Astrocyte (in vitro differentiated cells and primary cell): ENCODE measurements at places on chromosomes 16 and 17. TPM values are rescaled to one million over a fixed set of nuclear protein-coding genes. Genes with fewer than 3 reads are reported as not detected.

Gene CIAPIN1
- total RNA-seq = 68.9 and 72.0 TPM in 2 replicates

Gene CSH2
- 4.3 and 5.8 TPM in 2 replicates for total RNA-seq

Gene PYCARD
- 7.3 and 9.0 TPM in 2 replicates for total RNA-seq

Gene ST6GALNAC2
- 0.79 TPM in 1 of 2 replicates, not detected in the other for total RNA-seq

Gene EVPLL
- not detected in 2 replicates for total RNA-seq
